ENCODE measurements at places on chromosomes 7 and 10.

DNA sequence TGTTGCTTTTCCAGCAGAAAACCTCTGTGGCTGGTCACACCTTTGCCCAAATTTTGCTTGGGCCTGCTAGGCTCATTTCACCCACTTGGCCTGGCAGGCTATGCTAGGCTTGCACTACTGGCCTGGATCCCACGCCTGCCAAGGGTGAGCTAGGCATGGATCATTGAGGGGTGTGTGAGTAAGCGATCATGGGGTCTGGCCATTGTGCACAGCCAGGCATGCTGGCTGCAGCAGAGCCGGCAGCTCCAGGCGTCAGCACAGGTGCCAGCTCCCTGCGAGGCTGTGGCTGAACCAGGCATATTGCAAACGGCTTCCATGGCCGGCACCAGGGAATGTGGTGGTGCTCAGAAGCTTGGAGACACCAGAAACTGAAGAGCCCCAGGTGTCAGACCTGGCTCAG is 19.2 kb downstream of the CFAP70 start:
- no peak for DNase-seq

GRCh38 chr7:15647309-15647708 is 39.2 kb downstream of the MEOX2 start:
- no peak for DNase-seq

- DNase-seq = no peak
Measured at GRCh38 chr7:148815612-148816011, 68.5 kb downstream of the EZH2 start.

GRCh38 chr7:5557920-5558401 is 134.3 kb upstream of the TNRC18 start:
- no peak for DNase-seq

GRCh38 chr7:44685723-44686122 is 62.9 kb upstream of the ZMIZ2 start:
- no peak for DNase-seq

- no peak for DNase-seq
Measured at GRCh38 chr10:60096761-60097513, 190.6 kb upstream of the CCDC6 start.

DNA sequence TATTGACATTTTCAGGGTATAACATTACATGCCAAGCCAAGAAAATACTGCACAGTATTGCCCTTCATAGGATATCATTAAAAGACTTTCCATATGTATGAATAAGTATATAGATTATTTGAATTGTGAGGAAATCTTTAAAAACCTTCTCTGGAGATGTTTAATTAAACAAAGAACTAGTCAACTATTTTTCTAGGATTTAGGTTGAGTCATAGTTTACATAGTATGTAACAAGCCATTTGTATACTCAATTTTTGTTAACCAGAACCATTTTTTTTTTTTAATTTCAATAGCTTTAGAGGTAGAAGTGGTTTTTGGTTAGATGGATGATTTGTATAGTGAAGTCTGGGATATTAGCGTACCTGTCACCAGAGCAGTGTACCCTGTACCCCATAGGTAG is 151.2 kb upstream of the ASAH2 start:
- DNase-seq = no peak
